ENCODE measurements at places on chromosomes 6 and 20.
A peak's percentile ranks its signal among the peaks of the same experiment; 100 is the strongest.

- peak; percentile 23 for DNase-seq
These were observed 28.2 kb downstream of the CGA start for GRCh38 chr6:87066449-87067333.

GRCh38 chr6:105320765-105321164 is 82.1 kb downstream of the PREP start:
- no peak for DNase-seq

GRCh38 chr6:158027590-158028285 is 46.1 kb downstream of the SYNJ2 start:
- DNase-seq: no peak

DNA sequence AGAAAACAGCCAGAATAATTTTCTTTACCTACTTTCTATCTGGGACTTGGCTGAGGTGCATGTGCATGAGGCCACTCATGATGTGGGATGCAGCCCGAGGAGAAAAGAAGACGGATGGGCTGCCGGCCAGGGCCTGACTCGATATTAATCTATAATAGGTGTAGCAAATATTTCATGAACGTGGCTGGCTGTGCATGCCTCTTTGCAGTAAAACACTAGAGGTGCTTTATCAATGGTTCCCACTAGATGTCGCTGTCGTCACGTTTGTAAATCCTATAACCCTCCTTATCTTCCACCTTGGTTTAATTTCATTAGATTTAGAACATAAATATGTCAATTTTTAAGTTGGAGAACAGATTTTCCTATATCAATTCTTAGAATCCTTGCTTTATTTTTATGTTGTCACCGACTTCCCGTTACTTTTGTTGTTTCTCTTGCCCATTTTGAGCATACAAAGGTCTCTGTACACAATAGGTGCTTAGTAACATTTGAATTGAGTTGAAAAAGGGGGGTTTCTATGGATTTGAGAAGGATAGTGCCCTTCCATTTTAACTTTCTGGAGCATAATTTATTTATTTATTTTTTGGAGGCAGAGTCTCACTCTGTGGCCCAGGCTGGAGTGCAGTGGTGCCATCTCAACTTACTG is 19.6 kb upstream of the FERMT1 start:
- DNase-seq: peak; percentile 24

DNA sequence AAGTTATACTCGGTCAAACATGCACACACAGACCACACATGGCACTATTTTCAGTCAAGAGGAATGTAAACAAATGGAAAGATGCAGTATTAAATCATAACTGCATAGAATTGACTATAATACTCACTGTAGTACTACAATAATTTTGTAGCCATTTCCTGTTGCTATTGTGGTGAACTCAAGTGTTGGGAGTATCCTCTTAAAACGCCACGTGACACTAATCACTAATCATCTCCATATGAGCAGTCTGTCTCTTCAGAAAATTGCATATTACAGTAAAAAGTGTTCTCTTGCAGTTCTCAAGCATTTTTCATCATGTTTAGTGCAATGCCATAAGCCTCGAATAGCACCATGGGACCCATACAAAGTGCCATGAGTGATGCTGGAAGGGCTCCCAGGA is 258.7 kb upstream of the ID4 start:
- no peak for DNase-seq

Measured in memory B cell (primary cell).